ENCODE measurements at places on chromosomes 13 and 19. TPM values are rescaled to one million over a fixed set of nuclear protein-coding genes. Genes with fewer than 3 reads are reported as not detected.

- H3K4me3 ChIP-seq, result peak overlapping the region; percentile 86
- peaks cover 32% of the 10 kb centered on the region for H3K36me3 ChIP-seq
- peaks cover 23% of the 10 kb centered on the region for H3K4me1 ChIP-seq
- DNase-seq, result peak; percentile 99
Measured at GRCh38 chr19:18279516-18280246, 1.7 kb downstream of the JUND start.

DNA sequence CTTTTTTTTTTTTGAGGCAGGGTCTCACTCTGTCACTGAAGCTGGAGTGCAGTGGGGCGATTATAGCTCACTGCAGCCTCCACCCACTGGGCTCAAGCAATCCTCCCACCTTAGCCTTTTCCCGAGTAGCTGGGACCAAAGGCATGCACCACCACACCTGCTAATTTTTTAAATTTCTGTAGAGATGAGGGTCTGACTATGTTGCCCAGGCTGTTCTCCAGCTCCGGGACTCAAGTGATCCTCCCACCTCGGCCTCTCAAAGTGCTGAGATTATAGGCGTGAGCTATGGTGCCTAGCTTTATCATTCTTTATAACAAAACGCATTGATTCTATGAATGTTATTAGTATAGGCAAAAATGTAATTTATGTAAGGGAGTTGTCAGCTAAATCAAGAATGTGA is 17.9 kb upstream of the LYPD3 start:
- no peak overlapping the region for H3K27ac ChIP-seq
- no peaks in the 10 kb centered on the region for H3K4me1 ChIP-seq
- H3K27me3 ChIP-seq, result no peaks in the 10 kb centered on the region

- H3K36me3 ChIP-seq, result no peaks in the 10 kb centered on the region
- peaks cover 3% of the 10 kb centered on the region for H3K27me3 ChIP-seq
- DNase-seq, result no peak
- no peak overlapping the region for H3K27ac ChIP-seq
- H3K4me3 ChIP-seq, result no peak overlapping the region
- H3K4me1 ChIP-seq, result no peaks in the 10 kb centered on the region
Measured at GRCh38 chr13:31965361-31966066, 66.1 kb upstream of the FRY start.

DNA sequence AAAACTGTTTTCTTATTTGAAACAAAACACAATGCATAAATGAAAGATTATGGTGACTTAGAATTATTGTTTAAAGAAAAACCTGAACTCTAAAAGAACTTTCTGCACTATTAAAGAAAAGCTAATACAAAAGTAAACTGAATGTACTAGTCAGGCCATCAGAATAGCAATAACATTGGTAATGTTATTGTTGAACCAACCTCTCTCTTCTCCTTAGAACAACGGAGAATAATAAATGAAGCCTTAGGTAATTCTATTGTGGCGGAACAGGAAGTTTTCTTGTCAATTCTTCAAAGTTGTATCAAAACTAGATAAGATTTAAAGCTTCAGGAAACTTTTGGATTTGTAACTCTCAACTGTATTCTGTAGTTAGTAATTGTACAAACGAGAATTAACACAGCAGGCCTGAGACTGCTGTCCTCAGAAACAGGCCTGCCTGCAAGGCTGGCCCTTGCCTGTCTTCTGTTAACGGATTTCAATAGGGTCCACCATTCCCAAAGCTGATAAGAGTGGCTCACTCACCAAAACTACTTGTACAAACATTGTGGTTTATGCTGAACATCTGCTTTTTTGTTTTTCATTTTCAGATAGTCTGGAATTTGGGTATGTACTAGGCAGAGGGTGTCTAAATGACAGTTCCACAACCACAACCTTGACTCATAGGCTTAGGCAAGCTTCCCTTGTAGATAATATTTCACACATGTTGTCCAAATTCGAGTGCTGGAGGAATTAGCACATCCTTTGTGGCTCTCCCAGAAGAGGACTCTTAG is 825.8 kb downstream of the GPC5 start:
- no peak for DNase-seq
- no peaks in the 10 kb centered on the region for H3K4me1 ChIP-seq
- no peaks in the 10 kb centered on the region for H3K36me3 ChIP-seq
- H3K27me3 ChIP-seq, result no peaks in the 10 kb centered on the region
- no peak overlapping the region for H3K27ac ChIP-seq
- no peak overlapping the region for H3K4me3 ChIP-seq

DNA sequence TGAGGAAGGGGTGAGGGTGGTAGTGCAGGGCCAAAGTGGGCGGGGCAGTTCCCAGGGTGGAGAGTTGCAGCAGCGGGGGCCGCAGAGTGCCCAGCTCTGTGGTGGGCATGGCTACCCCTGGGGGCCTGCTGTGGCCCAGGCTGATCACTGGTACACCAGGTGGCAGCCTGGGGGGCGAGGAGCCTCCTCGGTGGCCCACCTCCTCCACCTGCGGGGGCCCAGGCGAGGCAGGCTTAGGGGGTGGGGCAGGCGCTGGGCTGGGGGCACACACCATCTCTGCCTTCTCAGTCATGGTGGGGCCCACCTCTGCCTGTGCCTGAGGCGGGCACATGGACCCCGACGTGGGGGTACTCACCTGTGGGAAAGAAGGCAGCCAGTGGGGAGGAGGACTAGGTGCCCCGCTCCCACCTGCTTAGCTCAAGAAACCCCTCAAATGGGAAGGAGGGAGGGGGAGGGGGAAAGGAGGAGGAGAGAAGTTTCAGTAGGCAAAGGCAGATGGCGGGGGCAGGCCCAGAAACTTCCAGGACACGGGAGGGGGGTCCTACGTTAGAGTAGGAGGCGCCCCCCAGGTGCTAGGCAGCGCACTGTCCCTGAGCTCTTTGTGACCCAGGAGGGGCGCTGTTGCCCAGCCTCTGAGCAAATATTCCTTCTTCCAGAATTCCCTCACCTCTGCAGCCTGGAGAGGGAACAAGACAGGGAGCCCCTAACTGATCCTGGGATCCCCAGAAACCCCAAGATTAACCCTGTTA is 1.6 kb downstream of the LYL1 start:
- no peaks in the 10 kb centered on the region for H3K27me3 ChIP-seq
- no peaks in the 10 kb centered on the region for H3K36me3 ChIP-seq
- H3K4me3 ChIP-seq, result no peak overlapping the region
- peaks cover 6% of the 10 kb centered on the region for H3K4me1 ChIP-seq
- no peak overlapping the region for H3K27ac ChIP-seq

- H3K27me3 ChIP-seq, result no peaks in the 10 kb centered on the region
- no peaks in the 10 kb centered on the region for H3K36me3 ChIP-seq
- no peak overlapping the region for H3K4me3 ChIP-seq
- no peak for DNase-seq
Measured at GRCh38 chr13:113369189-113369588, 5.3 kb upstream of the GRTP1 start.

DNA sequence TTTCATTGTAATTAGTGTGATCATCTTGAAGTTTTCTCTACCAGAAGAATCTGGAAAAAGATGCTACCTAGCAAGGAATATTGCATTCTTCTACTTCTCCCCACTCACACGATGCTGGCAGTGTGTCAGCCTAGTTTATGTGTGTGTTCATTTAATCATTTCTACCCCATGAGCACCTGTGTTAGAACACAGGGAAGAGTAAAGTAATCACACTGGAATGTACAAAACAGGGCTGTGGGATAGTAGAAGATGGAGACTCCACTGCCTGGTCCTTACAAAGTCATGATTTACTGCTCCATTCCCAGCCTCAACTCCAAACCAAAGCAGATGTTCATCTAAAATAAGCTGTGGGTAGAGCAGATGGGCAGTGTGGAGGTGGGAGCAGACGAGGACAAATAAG is 47.7 kb upstream of the RGCC start:
- H3K36me3 ChIP-seq, result no peaks in the 10 kb centered on the region
- H3K27ac ChIP-seq, result no peak overlapping the region
- no peaks in the 10 kb centered on the region for H3K4me1 ChIP-seq
- no peaks in the 10 kb centered on the region for H3K27me3 ChIP-seq
- no peak overlapping the region for H3K4me3 ChIP-seq
- DNase-seq, result no peak

The ENOX1 gene
- total RNA-seq, result 4.5 TPM
